NCI-H1436 (cell line): ENCODE measurements at places on chromosomes 2 and 18.
A peak's percentile ranks its signal among the peaks of the same experiment; 100 is the strongest.

- DNase-seq, result no peak
Measured at GRCh38 chr2:85248773-85249509, 78.8 kb downstream of the TGOLN2 start.

DNA sequence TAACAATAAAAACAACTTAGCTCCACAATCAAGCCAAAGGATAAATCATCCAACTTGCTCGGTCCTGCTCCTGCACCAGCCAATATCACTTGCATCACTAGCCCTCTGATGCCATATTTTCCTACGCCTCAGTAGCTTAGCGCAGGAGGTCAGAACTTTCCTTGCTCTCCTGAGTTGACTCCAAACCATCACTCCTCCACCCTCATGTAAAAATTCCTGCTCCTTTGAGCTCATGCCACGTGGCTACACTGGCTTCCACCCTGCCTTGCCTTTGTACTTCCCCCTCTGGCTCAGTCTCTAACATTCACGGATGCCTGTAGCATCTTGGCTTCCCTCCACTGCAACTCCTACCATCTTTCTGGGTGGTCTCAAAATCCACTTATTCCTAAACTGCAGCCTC lies 25.2 kb downstream of the AAK1 start:
- no peak for DNase-seq

DNA sequence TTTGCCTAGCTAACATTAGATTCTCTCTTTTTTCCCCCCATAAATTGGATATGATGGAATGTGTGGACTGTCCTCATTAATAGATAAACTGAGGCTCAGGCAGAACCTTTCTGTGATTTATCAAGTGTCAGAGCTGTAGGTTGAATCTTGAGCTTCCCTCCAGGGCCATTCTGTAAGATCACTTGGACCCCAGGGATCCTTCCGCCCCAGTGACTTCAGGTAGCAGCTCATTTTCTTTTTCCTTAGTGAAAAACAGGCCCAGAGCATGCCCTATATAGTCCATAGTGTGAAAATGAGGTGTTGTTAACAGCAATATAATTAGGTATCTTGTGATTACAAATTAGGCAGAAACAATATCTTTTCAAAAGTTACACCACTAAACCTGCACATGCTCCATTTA lies 269.7 kb downstream of the ZNF385B start:
- no peak for DNase-seq

- DNase-seq, result no peak
Measured at GRCh38 chr2:11508279-11508678, 25.6 kb upstream of the GREB1 start.

DNA sequence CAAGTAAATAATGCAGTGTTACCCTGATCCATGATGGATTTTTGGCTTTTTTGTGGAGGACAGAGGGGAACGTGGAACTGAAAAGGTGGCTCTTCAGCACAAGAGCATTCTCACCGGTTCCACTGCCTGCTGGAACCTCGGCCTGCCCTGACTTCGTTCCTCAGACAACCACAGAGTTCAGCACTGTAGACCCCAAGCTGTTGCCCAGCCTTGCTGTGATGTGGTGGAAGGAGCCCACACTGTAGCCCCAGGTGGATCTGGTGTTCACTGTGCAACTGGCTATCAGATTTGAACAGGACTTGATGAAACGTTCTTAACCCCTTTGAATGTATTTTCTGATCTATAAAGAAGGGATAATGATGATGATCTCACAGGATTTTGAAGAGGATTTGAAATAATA lies 293.5 kb downstream of the TRIB2 start:
- no peak for DNase-seq

DNA sequence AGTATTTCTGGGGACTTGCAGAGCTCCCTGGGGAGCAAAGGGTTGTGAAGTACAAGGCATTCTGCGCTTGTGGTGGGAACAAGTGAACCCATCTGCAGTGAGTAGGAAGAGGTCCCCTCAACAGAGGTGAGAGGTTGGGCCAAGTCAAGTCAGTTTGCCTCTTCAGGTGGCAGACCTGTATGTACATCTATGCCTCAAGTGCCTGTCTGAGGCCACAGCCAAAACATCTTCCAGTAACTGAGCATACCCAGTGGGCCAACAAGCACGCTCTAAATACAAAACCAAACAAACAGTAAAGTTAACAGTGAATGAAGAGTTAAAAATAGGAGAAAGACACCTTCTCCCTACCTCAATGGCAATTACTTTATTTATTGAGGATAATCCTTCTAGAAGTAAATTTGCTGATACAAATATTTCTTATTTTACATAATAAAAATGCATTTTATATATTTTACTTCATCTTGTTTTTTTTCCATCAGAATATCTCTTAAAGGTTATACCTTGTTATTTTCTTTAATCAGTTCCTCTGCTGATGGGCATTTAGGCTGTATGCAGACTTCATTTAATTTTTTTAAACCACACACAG lies 2.5 kb downstream of the GYPC start:
- DNase-seq, result no peak

DNA sequence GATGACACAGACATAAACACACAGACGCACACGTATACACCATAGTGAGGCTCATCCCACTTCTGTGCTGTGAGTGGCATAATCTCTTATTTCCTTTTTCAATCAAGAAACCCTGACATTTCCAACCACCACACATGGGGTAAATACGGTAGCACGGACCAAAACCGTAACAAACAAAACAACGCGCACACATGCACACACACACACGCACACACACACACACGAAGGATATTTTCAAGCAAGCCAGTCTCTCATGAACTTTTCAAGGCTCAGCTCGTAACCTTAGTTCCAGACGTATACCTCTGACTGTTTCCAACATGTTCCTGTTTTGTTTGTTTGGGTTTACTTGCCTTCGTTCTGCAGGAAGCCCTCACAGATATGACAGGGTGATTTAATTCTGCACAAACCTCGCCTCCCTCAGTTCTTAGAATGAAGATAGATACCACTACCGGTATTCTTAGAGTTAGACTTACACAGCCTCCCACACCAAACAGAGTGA lies 119.8 kb downstream of the BCL2 start:
- DNase-seq, result no peak

DNA sequence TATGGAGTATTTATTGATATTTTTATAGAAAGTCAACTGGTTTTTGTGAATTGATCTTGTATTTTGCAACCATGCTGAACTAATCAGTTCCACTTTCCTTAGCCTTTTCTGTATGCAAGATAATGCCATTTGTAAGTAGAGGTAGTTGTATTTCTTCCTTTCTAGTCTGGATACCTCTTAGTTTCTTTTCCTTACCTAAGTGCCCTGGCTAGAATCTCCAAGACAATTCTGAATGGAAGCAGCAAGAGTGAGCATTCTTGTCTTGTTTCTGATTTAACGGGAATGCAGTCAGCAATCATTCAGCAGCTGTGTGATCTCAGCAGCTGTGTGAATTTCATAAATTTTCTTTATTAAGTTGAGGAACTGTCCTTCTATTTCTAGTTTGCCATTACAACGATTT lies 73.4 kb downstream of the NRXN1 start:
- DNase-seq, result no peak

DNA sequence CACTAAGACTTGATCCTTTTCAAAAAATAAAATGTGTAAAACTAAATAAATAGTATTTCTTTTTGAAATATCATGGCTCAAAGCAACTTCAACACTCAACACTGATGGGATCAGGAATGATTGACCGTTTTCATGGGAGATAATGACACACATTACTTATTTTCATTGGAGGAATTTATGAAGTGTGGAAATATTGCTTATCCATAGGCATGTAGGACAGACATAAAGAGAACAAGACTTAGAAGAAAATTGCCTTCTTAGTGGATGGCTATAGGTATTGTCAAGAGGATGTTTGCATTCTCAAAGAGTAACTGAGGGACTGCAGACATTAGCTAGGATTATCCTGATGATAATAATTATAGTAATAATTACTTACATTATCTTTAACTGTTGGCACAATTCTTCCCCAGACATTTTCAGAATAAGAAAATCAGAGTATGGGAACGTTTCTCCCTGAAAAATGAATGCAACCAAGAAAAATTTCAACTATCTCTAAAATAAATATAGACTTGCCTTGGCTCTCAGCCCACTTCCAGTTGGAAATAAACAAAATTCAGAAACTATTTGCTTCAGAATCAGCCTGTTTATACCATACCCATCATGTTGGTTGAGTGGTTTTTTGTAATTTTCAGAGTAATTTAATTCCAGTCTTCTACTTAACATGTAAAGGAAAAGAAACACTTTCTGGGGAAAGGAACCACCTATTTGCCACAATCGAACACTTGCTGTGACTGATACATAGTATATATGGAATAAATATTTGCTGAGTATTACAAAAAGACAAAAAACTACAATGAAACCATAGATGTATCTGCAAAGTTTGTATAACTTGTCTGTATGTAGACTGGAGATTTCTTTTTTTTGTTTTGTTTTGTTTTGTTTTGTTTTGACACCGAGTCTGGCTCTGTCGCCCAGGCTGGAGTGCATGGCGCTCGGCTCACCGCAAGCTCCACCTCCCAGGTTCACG lies 165.7 kb downstream of the TMX3 start:
- DNase-seq, result no peak

DNA sequence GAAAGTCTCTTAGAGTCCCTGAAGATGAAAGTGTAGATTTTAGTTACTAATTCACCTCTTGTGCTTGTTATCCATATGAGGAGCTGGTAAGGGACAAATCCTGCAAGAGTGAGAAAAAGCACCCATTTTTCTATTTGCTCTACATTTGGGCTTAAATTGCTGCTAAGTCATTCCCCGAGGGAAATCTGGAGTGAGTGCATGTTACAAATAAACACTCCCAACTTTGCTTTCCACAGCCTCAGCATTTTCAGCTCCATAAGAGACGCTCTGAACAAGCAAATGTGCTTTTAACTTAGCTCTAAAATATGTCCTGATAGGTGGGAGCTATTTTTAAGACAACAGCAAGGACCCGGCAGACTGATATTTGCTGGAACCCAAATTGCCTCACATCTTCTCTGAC lies 126.7 kb downstream of the DPP10 start:
- no peak for DNase-seq

DNA sequence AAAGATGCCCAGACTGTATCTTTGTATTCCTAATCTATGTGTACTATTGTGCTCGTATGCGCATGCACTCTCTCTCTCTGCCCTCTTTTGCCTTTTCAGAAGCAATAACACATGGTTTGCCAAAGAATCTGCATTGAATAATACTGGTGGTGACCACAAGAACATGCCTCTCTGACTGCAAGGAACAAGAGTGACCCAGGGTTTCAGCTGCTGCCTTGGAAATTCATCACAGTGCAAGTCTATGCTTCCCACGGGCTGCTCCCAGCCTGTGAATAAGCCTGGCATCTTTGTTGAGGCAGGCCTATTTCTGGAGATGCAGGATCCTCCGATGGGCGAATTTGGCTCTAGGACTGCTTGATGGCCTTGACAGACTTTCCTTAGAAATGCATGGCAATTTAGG lies 689.4 kb upstream of the FANCL start:
- DNase-seq, result no peak

GRCh38 chr2:233353769-233354499 lies at the start of gene DGKD:
Gene DGKD, plus strand, starts transcription at chr2:233354494. Its CDS starts 25 bp downstream, at chr2:233354519.
- peak; percentile 50 for DNase-seq

DNA sequence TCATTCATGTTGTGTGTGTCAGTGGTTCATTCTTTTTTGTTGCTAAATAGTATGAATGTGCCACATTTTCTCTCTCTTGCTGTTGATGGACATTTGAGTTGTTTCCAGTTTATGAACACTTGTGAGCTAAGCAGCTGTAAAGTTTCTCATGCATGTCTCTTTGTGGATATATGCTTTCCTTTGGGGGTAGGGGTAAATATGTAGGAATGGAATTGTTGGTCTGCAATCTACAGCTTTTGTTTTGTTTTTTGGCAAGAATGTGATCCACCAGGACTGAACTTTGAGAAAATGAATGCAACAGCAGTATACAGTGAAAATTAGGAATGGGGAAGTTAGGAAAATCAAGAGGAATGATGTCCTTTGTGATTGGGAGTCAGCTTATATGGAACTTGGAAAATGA lies 226.3 kb downstream of the CDCA7 start:
- no peak for DNase-seq

DNA sequence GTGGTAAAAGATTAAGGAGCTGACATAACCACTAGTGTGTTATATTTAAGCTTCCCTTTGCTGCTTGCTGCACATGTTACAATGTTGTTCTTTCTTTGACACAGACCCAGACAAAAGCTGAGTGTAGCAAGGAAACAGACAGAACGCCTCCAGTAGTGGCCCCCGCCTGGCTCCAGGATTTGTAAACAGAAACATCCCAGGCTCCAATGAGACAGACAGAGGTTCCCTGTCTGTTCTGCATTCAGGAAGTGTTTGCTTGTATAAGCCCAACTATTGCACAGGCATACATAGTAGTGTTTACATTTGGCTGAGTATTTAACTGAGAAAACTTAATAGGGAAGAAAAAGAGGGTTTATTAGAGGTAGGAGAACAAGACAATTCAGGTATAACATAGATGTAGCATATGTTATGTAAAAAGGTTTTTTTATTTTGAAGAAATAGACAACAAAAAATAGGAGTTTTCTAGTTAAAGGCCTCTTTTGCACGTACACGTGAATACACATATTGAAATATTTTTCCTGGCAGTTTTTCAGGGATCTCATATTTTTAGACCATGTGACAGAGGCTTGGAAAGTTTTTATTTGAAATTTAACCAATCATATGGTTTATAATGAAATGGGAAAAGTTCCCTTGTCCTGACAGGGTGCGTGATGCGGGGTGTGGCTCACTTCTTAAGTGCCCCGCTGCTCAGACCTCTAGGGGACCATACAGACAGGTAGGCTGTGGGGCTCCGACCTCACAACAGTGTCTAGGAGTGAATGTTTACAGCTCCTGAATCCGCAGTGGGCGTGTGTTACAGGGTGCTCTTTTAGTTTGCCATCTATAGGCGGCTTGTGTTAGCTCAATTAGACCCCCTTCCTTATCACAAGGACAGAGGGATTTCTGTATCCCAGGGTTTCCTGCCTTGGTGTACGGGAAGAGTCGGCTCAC lies 118.4 kb downstream of the BMPR2 start:
- DNase-seq, result no peak

GRCh38 chr2:234630801-234631261 lies 133.9 kb upstream of the ARL4C start:
- no peak for DNase-seq

DNA sequence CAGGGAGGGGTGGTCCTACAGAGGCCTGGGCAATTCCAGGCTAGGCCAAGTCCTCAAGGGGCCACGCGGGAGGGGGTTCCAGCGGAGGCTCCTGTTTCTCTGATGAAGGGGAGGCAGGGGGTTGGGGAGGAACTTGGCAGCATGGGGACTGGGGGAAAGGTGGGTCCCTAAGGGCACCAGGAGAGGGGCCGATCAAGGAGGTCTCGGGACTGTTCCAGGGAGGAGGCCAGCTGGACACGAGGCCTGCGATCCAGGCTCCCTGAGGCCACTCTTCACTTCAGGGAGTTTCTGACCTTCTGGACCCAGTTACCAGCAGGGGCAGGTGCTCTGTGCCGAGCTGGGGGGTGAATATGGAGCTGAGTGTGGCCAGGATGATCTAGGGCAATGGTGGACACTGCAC lies 71.5 kb downstream of the ASB1 start:
- DNase-seq, result no peak

GRCh38 chr2:234980451-234981187 lies 28.8 kb downstream of the SH3BP4 start:
- DNase-seq, result no peak

DNA sequence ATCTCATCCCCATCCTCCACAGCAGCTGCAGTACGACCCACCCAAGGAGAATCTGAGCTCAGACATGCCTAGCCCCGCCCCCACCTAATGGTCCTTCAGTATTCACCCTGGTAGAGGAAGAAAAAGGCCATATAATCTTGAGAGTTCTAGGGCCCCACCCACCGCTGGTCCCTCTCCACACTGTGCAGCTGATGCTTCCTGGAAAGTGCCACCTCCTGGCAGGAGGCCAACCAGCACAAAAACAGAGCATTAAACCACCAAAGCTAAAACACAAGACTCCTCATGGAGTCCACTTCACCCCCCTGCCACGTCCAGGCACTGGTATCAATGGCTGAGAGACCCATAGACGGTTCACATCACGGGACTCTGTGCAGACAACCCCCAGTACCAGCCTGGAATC lies 40.7 kb downstream of the MC4R start:
- peak; percentile 13 for DNase-seq
